SJSA1 (cell line): ENCODE measurements at places on chromosomes 11 and 22. TPM values are rescaled to one million over a fixed set of nuclear protein-coding genes. Genes with fewer than 3 reads are reported as not detected.

The CCDC157 gene
- total RNA-seq = 1.9 and 4.5 TPM in 2 replicates

The OR8G1 gene
- total RNA-seq = not detected in 2 replicates

DNA sequence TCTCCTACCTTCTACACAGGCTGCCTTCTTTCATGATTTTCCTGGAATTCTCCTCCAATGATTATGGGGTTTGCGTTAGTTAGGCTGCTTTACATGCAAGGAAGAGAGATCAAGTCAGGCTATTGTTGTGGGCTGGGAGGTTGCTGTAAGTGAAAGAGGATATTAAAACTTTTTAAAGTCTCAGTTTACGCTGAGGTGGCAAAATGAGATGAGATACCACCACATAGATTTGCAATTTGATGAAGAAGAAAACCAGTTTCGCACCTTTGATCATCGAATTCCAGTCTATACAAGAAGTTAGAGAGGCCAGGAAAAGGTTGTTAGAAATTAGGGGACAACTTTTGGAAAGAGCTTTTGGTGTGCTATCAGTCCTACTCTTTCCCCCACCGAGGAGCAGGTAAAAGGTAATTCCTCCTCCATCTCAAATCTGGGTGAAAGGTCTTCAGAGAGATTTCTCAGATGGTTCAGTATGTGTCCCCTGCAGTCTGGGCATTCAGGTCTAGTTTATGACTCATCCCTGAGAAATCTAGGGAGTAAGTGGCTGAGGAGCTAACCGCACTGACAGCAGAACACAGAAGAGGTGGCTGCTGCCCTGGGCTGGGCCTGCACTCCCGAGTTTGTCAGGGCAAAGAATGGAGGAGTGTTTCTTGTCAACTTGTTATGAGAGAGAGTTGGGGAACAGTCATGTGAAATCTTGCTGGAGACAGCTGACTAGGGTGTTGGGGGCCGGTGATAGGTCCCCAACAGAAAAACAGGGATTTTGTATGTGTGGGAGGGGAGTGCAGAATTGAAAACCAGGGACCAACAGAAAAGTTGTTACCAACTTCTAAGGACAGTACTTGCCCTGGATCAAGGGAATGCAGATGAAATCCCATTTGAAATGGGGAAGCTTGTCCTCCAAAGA lies 34.7 kb downstream of the CCDC83 start:
- DNase-seq = peak; percentile 65

DNA sequence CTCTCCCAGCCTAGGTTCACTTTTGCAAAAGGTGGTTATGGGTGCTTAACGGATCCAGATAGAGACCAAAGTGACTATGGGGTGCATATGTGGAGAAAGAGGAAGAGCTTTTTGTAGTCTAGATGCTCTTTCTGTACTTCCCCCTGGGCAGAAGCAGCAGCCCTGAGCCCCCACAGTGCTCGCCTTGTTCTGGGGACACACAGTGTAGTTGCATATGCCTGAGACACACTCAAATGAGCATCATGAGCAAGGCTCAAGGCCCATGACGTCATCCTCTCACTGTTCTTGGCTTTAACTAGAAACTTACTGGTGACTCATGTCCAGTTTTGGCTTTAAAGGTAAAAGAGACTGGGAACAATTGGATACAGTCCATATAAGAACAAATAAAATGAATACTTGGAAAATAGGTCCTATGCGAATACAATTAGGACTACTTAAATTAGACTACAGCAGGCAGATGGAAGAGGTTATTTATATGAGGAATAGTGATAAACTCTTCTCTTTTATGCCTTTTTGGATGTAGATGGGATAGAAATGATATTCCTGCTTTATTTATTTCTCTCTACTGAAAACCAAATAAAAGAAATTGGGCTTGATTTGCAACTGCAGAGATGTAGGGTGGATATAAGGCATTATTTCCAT lies 20.1 kb upstream of the PEX26 start:
- peak; percentile 83 for DNase-seq

- no peak for DNase-seq
Observed at GRCh38 chr11:127925475-127925874, 661.9 kb downstream of the ETS1 start.

- no peak for DNase-seq
Observed at GRCh38 chr11:75814363-75814676, 690 bp upstream of the UVRAG start.

DNA sequence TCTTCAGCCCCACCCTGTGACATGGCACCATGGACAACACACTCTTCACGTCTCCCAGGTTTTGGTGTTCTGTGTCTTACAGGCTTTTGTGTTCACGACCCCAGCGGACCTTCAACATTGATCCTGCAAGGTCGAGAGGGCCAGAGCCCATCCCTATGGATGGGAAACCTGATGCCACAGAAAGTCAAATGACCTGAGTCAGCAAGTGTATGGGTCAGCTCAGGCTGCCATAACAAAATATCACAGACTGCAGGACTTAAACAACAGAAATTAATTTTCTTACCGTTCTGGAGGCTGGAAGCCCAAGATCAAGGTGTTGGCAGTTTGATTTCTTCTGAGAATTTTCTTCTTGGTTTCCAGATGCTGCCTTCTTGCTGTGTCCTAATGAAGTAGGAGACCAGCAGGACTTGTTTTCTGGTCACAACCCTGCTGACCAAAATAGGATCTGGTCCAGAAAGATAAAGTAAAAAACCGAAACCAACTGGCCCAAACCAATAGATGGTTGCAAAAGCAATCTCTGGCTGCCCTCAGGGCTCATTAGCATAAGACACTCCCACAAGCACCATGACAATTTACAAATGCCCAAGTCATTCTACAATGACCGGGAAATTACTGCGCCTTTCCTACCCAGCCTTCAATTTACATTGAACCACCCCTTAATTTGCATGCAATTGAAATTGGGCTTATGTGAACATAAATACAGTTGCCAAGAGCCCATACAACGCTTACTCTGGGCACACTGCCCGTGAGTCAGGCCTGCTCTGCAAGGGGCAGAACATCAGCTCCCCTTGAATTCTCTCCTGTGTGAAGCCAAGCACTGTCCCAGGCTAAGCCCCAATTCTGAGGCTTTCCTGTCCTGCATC lies 113.9 kb downstream of the RPS6KA4 start:
- DNase-seq = peak; percentile 36
